RWPE1 (cell line): ENCODE measurements at places on chromosomes 1 and 21.

- DNase-seq = peak; percentile 76
Observed at GRCh38 chr1:59971464-59971911, 44.9 kb upstream of the CYP2J2 start.

- peak; percentile 4 for DNase-seq
Observed at GRCh38 chr1:95953015-95953414, 719.0 kb downstream of the RWDD3 start.

DNA sequence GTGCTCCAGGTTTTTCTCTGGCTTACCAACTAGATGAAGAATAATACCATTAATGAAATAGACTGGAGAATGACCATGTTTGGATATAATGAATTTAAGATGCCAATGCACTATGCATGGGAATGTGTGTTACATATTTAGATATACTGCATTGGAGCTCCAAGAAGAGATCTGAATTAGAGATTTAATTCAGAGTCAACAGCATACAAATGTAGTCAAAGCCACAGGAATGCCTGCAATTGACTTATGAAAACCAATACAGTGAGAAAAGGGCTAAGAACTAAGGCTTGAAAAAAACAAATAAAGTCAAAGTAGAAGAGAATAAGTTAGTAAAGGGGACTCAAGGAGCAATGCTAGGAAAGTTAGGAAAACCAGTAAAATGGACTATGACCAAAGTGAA, 59.1 kb downstream of the USP24 start:
- no peak for DNase-seq

- DNase-seq = no peak
Observed at GRCh38 chr21:33244779-33245105, 15.0 kb downstream of the IFNAR2 start.
